ENCODE measurements at places on chromosomes 4 and X. TPM values are rescaled to one million over a fixed set of nuclear protein-coding genes. Genes with fewer than 3 reads are reported as not detected.

Gene SLC26A1
- total RNA-seq = not detected

Gene FGF5
- total RNA-seq = 19.4 TPM

Gene TLR10
- total RNA-seq = not detected

Gene HGFAC
- not detected for total RNA-seq

Gene TECRL
- total RNA-seq = not detected

All from MG63 (cell line).